Naive thymus-derived CD4-positive, alpha-beta T cell (primary cell): ENCODE measurements at places on chromosomes 4 and X.
A peak's percentile ranks its signal among the peaks of the same experiment; 100 is the strongest.

DNA sequence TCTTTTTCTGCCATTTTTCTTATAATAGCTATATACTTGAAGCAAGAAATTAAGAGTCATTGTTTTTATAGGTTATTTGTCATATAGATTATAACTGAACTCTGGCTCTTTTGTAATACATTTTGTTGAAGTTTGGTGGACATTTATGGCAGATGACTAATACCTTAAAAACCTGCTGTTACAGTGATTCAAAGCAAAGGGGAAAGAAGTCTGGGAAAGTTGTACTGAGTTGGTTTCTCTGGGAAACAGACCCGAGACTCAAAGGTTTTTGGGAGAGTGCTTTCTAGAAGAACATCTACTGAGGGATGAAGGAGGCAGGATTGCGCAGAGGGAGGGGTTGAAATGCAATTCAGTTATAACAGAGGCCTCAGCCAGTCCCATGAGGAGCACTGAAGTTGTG, 35.9 kb downstream of the NAP1L5 start:
- DNase-seq: no peak

- no peak for DNase-seq
Observed at GRCh38 chr4:55376698-55377097, 19.1 kb upstream of the TMEM165 start.

- DNase-seq: no peak
Observed at GRCh38 chr4:98226396-98226795, 34.8 kb upstream of the RAP1GDS1 start.

DNA sequence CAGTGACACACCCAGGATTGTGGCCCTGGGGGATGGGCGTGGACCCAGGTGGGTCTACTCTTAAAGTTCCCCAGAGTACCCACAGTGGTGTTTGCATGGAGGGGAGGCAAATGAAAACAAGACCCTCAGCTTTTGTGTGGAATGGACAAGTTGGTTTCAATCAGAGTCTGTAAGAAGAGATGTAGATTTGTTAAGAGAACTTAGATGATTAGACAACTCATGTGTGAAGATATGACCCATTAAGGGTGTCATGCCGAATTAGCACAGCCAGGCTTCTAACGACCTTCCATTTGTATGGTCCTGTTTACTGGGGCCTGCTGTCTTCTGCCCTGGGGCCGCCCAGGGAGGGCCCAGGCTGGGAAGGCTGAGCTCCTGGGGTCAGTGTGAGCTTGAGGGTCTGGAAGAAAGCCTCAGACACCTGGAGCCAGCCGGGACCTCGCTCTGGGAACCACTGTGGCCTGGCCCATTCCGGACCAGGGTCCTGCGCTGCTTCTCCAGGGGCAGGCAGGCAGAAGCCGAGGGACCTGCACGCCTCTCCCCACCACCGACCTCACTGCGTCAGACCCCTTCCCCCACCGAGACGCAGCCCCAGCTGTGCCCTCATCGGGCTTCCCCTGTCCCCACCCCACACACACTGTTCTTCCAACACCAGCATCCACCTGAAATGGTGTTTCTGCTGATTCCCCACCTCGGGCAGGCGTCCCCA, 20.4 kb downstream of the UVSSA start:
- no peak for DNase-seq

DNA sequence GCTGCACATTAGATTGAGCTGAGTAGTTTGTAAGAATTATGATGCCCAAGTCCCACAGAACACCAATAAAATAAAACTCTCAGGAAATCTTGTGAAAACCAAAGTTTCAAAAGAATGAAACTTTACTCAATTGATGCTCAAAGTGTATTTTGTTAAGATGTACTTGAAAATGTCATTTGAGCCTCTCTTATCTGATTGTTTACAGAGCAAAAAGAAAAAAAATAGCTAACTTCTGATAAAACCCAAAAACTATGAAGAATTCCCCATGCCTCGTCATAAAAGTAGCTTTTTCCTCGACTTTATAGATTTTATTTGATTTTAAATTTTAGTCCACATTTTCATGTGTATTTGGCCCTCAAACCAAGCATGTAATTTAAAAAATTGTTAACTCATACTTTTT, 521.5 kb upstream of the FTHL17 start:
- no peak for DNase-seq

DNA sequence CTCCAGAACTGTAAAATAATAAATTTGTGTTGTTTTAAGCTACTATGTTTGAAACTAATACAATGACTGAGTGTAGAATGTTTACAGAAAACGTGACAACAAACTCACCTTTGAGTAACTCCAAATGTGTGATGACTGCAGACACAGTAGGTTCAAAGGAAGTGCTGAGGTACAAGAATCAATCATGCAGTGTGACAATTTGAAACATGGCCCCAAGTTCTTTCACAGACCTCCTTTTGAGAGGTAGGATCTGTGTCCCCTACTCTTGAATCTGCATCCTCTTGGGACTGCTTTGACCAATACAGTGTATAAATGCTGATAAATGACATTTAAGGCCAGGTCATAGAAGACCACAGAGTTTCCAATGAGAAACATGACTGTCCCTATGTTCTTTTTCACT, 667.7 kb upstream of the DIPK2B start:
- no peak for DNase-seq

DNA sequence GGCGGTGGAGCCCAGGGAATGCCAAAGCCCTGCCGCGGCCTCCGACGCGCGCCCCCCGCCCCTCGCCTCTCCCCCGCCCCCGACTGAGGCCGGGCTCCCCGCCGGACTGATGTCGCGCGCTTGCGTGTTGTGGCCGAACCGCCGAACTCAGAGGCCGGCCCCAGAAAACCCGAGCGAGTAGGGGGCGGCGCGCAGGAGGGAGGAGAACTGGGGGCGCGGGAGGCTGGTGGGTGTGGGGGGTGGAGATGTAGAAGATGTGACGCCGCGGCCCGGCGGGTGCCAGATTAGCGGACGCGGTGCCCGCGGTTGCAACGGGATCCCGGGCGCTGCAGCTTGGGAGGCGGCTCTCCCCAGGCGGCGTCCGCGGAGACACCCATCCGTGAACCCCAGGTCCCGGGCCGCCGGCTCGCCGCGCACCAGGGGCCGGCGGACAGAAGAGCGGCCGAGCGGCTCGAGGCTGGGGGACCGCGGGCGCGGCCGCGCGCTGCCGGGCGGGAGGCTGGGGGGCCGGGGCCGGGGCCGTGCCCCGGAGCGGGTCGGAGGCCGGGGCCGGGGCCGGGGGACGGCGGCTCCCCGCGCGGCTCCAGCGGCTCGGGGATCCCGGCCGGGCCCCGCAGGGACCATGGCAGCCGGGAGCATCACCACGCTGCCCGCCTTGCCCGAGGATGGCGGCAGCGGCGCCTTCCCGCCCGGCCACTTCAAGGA, at the start of gene FGF2:
TSS of gene FGF2 (plus strand) at position 279 of the 705 bp plus-strand sequence. CDS start at position 623, 344 bp downstream.
- DNase-seq: no peak

GRCh38 chr4:17094159-17094875, 195.9 kb upstream of the LDB2 start:
- no peak for DNase-seq

DNA sequence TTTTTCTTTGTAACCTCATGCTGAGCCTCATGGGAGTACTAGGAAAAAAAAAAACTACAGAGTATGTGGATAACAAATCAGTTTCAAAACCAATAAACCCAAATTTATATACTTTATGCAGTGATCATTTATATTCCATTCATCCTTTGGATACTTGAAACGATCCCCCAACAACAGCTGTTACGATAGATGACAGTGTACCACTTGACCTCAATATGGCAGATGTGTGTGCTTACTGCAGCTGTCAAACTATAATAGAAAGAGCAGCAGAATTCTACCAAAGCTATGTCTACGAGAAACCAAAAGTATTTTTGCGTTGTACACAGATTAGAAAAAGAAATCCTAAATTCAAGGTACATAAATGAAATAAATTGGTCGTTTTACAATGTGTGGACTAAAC, 337.8 kb downstream of the PDGFC start:
- no peak for DNase-seq

- no peak for DNase-seq
Observed at GRCh38 chrX:38975368-38975942, 174.2 kb downstream of the MID1IP1 start.

- no peak for DNase-seq
Observed at GRCh38 chr4:54852602-54853001, 194.8 kb downstream of the KIT start.

DNA sequence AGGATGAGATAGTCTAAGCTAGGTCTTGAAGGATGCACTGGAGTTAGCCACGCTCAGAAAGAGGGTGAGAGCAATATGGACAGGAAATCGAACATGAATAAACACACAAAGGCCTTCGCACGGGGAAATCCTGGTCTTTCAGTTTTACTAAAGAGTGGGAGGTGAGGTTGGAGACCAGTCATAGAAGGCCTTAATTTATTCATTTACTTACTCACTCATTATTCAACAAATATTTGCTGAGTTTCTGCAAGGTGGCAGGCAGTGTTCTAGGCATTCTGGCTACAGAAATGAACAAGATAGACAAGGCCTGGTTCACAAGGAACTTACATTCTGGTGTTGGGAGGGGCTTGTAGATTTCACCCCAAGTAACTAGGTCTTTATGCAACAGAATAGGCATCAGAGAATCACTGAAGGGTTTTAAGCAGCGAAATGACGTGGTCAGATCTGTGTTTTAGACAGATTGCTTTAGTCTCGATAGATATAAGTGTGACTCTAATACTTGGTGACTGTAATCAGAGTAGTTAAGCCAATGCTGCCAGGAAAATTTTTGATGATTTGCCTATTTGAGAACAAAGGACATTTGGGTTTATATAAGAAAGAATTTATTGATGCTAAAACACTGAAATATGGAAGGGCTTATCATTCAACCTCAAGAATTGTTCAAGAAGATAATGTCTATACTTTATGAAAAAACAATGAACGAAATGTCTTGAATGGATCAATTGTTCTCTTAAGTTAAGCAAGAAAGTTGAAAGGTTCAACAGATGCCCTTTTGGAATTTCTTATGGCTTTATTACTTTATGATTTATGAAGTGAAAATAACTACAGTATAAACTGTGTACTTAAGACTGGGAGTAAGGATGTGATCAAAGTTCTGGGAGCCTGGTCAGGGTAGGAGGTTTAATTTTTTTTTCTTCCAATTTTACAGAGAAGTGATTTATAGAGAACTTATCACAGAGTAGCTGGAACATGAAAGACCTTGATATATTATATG, 184.4 kb upstream of the CASK start:
- no peak for DNase-seq

DNA sequence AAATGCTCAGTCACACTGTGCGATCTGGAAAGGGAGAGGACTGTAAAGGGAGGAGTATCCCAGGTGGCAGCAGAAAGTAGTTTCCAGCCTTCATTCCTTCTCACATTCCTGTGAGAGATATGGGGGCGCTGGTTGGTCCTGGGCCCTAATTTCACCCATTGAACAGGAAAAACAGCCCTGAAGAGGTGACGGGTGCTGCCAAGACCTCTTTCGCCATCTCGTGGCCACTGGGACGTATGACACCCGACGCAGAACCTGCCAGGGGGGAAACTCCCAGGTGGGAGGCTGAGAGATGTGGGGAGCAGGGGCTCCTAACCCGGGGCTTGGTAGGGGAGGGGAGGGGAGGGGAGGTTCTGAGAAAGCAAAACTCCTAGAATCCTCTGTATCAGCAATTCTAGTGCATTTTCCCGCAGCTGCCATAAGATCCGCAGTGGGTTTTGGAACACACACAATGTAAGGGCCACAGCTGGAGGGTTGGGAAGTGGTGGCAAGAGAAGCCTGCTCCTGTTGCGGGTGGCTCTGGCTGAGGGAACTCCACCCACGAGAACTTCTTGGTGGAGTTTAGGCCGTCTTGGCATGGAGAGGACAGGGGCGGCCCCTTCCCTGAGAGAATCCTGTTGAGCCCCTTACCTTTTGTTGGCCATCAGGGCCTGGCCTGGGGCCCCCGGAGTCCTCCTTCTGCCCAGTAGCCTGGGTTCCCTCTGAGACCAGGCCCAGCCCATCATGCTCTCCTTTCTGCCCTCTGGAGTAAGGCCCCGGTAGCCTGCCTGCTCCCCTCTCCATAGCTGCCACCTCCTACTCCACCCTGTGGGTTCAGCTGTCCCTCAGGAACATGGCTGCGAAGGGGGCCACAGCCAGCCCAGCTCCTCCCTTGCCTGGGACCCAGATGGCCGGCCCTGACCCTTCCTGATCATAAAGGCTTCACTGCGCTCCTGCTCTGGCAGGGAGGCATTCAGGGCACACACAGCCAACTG, 134.1 kb downstream of the OR13H1 start:
- peak; percentile 21 for DNase-seq

DNA sequence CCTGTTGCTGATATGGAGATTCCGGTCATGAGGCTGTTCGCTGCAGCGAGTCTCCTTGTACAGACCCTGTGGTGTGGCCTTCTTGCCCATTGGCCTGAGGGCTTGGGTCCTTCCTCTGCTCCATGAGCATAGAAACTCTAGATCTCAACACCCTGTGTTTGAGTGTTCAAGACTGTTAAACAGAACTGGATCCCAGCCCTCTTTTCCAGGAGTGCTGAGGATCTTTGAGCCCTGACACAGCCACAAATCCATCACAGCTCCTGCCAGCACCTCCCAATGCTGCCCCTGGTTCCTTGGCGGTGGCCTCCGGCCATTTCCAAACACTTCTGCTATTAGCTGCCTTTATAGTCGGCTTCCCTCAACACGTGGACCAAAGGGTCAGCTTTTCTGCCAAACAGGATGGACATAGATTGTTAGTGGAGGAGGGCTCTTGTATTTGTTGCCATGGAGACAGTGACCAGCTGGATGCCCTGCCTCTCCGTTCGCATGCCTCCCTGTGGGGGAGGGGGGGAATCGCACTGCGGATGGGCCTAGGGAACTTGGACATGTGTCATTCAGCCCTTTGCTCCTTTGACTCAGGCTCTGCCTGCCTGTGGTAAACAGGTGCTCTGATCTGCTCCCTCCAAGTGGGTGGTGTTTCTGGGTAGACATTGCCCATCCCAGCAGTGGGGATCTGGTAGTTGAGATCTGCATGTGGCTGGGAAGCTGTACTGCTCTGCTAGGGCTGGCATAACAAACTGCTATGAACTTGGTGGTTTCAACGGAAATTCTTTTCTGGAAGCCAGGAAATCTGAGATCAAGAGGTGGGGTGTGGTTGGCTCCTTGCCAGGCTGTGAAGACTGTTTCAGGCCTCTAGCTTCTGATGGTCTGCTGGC, 6.9 kb upstream of the WDR1 start:
- peak; percentile 53 for DNase-seq

GRCh38 chrX:129759576-129760061, 20.1 kb upstream of the SASH3 start:
- DNase-seq: peak; percentile 59

GRCh38 chr4:21827575-21827974, 121.0 kb downstream of the KCNIP4 start:
- DNase-seq: no peak

DNA sequence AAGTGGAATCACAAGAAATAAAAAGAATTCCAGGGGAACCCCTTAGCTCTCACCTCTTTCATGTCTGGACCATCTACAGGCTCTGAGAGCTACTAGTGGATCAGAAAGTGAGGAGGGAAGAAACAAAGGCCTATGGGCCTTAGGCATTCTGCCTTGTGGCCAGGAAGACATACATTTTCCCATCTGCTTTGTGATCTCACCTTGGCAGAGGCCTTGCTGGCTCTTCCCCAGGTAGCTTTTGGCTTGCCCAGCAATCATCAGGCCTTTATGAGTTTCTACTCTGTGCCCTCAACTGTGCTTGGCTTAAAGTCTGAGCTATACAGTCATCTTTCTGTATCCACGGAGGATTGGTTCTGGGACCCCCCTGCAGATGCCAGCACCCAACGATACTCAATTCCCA, 28.3 kb upstream of the CD99L2 start:
- DNase-seq: no peak

- no peak for DNase-seq
Observed at GRCh38 chrX:51494409-51494808, 2.0 kb downstream of the NUDT11 start.
